AG04449 (cell line): ENCODE measurements at places on chromosomes 12 and 14.
A peak's percentile ranks its signal among the peaks of the same experiment; 100 is the strongest.

DNA sequence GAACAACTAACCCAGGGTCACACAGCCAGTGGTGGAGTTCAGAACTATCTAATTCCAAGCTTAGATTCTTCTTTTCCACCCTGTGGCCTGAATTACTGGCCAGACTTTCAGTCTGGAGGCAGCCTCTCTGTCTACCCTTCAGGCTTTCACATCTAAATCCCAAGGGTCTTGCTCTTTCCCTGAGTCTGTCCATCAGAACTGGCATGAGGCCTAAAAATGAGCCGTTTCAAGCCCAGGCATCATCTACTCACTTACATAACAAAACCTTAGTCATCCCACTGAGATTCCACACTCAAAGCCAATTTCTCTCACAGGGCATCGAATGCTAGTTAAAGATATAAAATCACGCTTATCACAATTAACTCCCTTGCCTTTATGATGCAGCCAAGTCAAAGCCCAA, 1.3 kb upstream of the PTGDR start:
- no peak for DNase-seq

DNA sequence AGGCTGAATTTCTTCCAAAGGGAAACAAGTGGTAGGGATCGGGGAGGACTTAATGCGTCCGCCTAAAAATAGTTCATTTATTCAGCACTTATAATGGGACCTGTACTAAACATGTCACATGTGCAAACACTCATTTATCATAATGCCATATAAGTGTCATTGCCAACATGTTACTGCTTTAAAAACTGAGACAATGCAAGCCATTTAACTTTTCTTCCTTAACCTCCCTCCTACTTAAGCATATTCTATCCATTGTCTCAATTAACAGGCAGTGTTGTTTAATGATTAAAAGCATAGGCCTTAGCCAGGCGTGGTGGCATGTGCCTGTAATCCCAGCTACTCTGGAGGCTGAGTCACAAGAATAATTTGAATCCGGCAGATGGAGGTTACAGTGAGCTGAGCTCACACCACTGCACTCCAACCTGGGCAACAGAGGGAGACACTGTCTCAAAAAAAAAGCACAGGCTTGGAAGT, 13.5 kb upstream of the SCFD1 start:
- no peak for DNase-seq

DNA sequence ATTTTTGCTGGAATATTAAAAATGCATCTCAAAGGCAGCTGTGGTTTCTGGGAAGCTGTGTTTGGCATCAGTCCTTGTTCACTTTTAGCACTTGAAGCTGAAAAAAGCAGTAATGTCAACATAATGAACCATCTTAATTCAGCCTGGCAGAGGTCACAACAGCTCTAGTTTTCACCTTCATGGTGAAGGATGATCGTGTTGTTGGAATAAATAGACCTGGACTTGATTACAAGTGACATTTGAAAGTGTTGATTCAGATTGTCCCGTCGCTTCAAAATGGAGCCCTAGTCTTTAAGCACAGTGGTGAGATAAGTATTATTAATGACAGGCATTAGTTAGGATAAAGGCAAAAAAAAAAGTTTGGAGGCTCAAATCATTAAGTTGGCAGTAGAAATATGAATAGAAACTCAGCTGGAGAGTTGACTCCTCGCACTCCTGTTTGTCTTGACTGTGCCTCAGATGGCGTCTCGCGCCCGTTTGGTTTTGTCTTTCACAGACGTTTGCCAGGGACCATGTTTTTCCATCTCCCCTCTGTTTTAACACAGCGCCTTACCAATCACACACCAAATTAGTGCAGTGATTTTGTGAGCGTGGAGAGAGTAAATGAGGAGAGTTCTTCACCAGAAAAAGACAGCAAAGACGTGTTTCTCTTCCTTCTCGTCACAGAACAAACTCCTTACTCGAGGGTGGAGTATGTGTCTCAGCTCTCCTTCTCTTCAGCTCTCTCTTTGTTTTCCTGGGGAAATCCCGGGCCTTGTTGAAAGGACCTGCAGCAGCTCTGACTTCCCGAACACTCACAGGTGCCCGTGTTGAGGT, 53.4 kb upstream of the MMP17 start:
- DNase-seq: no peak

DNA sequence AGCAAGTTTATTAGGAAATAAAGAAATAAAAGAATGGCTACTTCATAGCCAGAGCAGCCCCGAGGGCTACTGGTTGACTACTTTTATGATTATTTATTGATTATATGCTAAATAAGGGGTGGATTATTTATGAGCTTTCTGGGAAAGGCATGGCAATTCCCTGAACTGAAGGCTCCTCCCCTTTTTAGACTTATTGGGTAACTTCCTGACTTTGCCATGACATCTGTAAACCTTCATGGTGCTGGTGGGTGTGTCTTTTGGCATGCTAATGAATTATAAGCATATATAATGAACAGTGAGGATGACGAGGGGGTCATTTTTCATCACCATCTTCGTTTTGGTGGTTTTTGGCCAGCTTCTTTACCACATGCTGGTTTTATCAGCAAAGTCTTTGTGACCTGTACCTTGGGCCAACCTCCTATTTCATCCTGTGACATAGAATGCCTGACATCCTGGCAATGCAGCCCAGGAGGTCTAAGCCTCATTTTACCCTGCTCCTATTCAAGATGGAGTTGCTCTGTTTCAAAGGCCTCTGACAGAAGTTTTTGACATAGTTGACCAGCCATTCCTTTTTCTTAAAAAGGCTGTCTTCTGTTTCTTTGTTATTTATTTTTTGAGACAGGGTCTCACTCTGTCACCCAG, 11.1 kb upstream of the PTGES3 start:
- DNase-seq: no peak

DNA sequence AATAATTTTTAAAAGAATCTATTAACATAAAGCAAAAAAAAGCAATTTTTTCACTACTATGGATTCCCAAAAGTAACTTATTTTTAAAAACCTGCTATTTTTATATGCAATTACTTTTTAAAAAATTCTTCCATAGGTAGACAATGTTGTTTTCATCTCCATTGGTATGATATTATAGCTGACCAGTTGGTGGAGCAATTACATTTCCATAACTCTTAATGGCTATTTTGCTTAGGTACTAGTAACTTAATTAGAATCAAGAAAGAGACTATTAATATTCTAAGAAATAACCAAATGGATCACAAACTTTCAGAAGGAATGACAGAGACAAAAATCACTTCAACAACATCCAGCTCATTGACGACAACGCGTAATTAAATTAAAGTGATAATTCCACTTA, 64.7 kb upstream of the PTCSC3 start:
- no peak for DNase-seq

GRCh38 chr12:76898442-76898841, 19.6 kb upstream of the CSRP2 start:
- no peak for DNase-seq

DNA sequence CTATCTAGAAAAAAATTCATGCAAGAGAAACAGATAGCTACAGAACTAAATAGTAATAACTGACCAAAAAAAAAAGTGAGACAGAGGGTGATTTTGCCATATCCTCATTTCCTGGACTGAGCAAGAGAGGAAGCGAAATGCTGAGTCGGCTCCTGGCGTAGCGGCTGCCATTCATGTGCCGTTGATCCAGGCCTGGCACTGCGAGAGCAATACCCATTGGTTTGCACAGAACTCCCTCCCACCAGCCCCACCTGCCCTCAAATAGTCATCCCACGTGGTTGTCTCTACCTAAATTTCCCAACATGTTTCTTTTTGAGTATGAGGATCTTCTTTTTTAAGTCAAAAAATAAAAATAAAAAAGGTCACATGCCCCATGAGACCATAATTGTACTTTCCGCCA, 9.4 kb upstream of the WNT5B start:
- DNase-seq: no peak

DNA sequence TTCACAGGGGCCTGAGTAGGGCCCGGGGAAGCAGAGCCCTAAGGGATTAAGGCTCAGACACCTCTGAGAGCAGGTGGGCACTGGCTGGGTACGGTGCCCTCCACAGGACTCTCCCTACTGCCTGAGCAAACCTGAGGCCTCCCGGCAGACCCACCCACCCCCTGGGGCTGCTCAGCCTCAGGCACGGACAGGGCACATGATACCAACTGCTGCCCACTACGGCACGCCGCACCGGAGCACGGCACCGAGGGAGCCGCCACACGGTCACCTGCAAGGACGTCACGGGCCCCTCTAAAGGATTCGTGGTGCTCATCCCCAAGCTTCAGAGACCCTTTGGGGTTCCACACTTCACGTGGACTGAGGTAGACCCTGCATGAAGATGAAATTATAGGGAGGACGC, 7.1 kb downstream of the LTBR start:
- no peak for DNase-seq

- DNase-seq: no peak
Measured at GRCh38 chr12:116060764-116061163, 216.7 kb downstream of the MED13L start.

DNA sequence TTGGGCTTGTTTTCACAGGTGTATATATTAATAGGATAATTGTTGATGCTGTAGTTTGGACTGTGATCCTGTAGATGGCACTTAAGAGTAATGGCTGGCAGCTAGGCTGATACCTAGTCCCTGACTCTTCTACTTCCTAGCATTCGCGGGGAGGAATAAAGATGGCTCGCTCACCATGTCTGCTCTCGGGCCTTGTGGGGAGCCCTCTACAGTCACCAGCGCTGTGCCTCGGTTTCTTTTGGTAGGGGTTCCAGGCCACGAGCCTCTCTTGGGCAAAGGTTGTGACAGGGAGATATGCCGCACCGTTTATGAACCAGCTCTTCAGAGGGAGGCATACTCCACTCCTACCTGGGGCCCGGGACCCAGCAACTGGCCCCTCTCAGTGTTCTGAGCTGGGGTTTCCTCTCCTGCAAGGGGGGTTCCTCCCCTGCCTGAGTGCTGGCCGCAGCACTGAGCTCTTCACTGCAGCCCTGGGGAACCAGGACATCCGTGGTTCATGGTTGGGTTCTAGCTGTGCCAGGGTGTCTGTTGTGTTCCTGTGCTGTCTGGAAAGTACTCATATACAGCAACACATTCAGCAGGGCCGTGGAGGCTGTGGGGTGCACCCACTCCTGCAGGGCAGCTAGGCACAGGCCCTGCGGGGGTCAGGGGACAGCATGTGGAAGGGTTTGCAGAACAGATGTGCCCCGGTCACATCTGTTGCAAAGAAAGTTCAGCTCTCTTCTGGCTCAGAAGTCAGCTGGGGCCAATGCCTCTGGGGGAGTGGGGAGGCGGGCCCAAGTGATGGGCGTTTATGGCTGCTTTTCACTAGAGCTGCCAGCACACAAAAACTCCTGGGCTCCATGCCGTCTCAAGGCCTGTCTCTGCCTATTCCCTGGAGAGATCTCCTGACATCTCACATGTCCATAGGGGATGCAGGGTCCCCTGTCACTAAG, 147.9 kb downstream of the PPFIA2 start:
- DNase-seq: no peak

GRCh38 chr12:131134523-131135310, 181.0 kb downstream of the ADGRD1 start:
- DNase-seq: no peak

DNA sequence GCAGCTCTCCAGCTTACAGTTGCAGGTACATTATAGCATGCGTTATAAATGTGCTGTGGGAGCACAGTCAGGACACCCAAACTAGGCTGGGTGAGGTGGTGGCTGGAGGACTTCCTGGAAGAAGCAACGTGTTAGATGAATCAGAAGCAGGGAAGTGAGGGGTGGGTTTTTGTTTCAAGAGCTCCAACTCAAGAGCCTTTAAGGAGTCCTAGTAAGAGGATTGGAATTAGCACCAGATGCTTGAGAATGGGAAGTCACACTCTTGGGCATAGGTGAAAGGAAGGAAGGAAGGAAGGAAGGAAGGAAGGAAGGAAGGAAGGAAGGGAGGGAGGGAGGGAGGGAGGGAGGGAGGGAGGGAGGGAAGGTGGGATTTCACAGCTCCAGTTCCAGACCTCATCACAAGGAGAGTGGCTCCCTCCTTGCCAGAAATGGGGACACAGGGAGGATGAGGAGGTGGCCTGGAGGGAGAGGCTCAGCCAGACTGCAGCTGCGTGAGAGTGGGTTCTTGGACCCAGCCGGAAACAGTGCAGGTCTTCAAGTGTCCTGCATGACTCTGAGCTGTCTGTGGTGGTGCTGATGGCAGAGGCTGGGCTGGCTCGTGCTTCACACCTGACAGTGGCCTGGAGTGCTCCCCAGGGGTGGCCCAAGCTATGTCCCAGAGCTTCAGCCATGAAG, 115.7 kb upstream of the GSC start:
- no peak for DNase-seq

- peak; percentile 60 for DNase-seq
Measured at GRCh38 chr12:102631274-102631673, 150.9 kb upstream of the IGF1 start.

DNA sequence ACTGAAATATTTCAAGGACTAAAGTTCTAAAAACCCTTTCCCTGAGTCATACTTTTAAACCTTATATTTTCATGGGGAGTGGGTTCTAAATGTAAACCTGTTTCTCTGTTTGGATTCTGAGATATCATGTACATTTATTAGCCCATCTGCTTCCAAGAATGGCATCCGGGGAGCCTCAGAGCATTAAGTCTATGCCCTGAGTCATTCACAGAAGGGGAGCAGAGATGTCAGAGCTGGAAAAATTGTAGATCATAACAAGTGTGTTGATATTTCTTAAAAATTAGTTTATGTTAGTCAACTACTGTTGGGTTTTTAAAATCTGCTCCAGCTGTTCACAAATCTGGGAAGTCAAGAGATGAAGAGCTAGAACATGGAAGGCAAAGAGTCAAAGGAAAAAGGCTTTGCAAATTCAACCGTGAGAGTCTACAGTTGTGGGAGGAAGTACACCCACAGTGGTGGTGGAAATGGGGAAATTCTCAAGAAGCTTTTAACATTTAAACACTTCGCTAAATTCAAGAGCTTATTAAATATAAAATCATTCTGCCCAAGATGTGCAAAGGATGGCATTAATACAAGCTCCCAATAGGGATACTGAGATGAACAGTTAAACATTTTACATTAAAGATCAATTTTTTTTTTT, 70.5 kb upstream of the FLRT2 start:
- DNase-seq: no peak

GRCh38 chr14:23512156-23512555, 39.4 kb downstream of the ZFHX2 start:
- DNase-seq: no peak

- no peak for DNase-seq
Measured at GRCh38 chr12:53677800-53678148, 1.9 kb upstream of the ATP5MC2 start.

DNA sequence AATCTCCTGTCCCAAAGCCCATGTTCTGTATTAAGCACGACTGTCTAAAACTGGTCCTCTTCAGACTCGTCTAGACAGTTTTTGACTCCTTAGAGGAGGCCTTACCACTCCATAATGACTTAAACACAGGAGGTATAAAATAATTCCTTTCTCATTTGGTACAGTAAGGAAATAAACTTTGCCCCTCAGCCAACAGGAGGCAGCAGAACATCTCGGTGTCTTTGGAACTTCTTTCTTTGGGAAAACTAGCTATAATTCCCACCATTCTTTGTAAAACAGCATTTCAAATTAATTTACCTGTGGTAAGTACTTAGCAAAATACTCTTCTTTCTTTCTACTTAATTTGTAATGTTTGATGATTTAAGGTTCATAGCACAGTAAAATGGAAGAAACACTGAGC, 292.7 kb upstream of the G2E3 start:
- DNase-seq: no peak
